Mammary epithelial cell (primary cell): ENCODE measurements at places on chromosomes 16 and 17. TPM values are rescaled to one million over a fixed set of nuclear protein-coding genes. Genes with fewer than 3 reads are reported as not detected.

SUMO2 gene
- total RNA-seq, result 159 and 279 TPM in 2 replicates

CPD gene
- total RNA-seq, result 136 TPM

LPO gene
- not detected in 2 replicates for total RNA-seq

G6PC1 gene
- not detected for total RNA-seq

KLHL10 gene
- total RNA-seq, result 0.67 TPM

NTN3 gene
- total RNA-seq, result under 0.01 TPM

STH gene
- not detected for total RNA-seq

CCT6B gene
- total RNA-seq, result 3.0 TPM

HIC1 gene
- total RNA-seq, result 0.67 TPM

BRIP1 gene
- 4.5 and 13.2 TPM in 2 replicates for total RNA-seq

CDK3 gene
- total RNA-seq, result 3.8 and 5.1 TPM in 2 replicates

RPL13 gene
- 2,450 TPM for total RNA-seq

NPIPB8 gene
- 0.50 TPM for total RNA-seq

PDILT gene
- not detected for total RNA-seq

DNA sequence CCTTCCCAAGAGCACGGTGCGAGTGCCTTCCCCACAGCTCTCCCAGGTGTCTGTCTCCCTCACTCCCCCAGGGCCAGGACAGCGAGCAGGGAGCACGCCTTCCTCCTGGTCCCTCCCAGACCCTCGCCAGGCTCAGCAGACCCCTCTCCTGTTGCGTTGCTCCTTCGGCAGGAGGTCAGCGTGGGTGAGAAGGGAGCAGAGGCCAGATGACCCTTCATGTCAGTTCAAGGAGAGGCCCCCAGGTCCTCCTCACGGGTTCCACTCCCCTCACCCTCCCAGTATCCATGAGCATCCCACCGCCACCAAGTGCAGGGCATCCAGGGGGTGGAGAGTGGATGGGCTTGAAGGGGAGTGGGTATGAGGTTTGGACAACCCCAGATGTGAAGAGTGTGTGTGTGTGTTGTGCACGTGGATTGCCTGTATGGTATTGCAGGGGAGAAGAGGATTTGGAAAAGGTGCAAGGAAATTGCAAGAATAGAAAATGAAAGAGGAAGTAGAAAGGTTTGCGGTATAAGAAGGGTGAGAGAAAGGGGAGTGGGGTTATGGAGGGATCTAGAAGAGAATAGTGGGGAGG lies 17.7 kb downstream of the SGCA start:
- no peak for DNase-seq

GRCh38 chr17:49842371-49842770 lies 5.5 kb downstream of the TAC4 start:
- DNase-seq, result no peak

DNA sequence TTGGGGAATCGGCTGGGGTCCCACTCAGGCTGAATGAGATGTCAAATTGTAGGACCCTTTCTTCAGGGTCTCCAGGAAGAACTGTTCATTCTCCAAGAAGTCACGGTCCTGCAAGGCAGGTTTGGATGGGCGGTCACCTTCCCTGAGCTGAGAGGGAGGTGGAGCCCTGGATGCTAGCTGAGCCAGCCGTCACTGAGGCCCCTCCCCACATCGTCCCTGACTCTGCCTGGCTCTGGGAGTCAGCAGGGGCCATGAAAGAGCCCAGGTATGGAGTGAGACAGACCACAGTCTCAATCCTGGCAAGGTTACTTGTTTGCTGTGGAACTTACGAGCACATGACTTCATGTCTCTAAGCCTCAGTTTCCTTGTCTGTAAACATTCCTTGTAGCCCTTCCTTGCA lies 6.0 kb upstream of the MRPL38 start:
- DNase-seq, result no peak

DNA sequence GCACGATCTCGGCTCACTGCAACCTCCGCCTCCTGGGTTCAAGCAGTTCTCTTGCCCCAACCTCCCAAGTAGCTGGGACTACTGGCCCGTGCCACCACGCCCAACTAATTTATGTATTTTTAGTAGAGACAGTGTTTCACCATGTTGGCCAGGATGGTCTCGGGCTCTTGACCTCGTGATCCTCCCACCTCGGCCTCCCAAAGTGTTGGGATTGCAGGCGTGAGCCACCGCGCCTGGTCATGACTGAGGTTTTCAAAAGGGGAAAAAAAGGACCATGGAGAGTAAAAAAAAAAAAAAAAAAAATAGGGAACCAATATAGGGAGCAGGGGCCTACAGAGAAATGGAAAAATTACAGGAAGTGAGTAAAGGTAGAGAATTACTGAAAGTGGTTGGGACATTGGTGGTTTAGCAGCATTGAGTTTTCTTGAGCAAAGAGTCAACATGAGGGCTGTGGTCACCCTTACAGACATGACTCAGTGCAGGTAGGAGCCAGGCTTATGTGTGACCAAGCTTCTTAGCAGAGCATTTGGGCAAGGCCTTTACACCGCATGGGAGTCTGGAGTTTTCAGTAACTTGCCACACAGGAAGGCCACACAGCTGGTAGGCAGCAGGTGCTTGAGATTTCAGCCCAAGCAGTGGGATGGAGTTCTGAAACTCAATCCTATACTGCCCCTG lies 447.3 kb downstream of the HS3ST3B1 start:
- DNase-seq, result peak; percentile 91

DNA sequence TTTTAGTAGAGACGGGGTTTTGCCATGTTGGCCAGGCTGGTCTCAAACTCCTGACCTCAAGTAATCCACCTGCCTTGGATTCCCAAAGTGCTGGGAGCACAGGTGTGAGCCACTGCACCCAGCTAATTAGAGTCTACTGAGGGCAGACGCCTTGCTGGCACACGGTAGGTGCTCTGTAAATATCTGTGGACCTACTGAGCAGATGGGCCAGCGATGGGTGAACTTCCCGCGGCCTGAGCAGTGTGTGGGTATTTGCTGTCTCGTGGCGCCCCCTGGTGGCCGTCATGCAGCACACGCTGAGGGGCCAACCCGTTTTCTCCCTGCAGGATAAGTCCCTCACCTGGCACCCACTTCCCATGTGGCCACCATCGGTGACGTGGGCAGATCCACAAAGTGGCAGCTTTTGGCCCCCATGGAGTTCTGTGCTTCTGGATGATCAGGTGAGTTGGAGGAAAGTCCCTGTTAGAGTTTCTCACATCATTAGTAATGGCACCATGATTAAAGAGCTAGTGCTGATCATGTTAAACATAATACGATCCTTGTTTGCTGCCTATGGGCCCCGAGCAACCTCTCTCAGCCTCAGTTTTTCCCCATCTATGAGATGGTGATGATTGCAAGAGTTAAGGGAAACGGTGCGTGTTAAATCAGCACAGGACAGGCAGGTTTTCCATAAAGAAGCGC lies 40.7 kb downstream of the ZDHHC7 start:
- peak; percentile 52 for DNase-seq

GRCh38 chr16:79177018-79177417 lies 423.5 kb downstream of the MAF start:
- DNase-seq, result no peak

DNA sequence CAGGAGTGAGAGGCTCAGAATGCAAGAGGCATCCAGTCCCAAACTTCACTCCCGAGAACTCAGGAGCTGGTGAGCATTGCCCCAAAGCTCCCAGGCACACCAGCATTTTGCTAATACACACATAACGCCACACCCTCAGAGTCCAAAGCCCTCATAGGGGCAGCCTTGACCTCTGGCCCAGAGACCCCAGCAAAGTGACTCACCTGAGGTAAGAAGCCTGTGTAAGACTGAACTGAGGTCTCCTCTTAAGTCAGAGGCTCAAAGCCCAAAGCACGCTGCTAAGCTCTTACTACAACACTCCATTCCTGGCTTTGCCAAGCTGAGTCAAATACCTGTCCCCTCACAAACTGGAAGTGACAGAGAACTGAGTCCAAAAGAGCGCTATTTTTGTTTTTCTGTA lies 16.4 kb downstream of the ST3GAL2 start:
- no peak for DNase-seq

GRCh38 chr17:75241143-75241430 lies 20.3 kb downstream of the GGA3 start:
- DNase-seq, result no peak

- no peak for DNase-seq
Measured at GRCh38 chr17:280216-280615, 72.4 kb downstream of the RPH3AL start.

- DNase-seq, result peak; percentile 23
Measured at GRCh38 chr17:28466521-28467048, 6.9 kb upstream of the SLC13A2 start.

- DNase-seq, result peak; percentile 47
Measured at GRCh38 chr16:69150146-69150865, 17.9 kb downstream of the UTP4 start.

DNA sequence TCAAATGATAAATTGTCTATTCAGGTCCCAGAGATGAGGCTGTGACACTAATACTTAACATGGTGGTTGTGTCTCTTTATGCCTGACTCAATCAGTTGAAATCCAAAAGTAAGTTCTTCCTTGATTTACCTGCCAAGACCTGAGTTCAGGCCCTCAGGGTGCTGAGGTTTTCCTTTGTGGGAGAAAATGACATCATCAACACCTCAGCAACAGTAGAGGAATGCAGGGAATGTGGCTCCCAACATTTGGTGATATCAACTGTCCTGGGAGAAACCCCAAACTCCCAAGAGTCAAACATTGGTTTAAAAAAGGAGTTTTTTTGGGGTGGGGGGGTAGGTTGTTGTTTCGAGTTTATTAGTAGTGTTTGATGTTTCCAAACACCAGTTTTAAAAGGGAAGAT lies 14.7 kb downstream of the RNF43 start:
- peak; percentile 91 for DNase-seq

DNA sequence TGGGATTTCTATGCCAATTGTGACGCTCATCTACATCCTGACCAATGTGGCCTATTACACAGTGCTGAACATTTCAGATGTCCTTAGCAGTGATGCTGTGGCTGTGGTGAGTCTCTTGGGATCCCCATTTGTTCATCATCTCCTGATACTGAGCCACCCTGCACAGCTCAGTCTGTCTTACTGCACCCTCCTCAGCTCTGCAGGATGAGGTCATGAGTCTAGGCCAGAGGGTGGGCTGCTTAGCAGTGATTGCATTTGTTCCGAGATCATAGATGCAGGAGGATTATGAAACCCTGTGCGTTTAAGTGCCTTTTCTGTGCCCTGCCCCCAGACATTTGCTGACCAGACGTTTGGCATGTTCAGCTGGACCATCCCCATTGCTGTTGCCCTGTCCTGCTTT lies 19.5 kb downstream of the SLC7A6OS start:
- no peak for DNase-seq

- peak; percentile 97 for DNase-seq
Measured at GRCh38 chr17:36524428-36524876, 10.2 kb downstream of the MYO19 start.

GRCh38 chr17:279776-280175 lies 72.8 kb downstream of the RPH3AL start:
- no peak for DNase-seq

GRCh38 chr17:36942631-36943125 lies 5.4 kb downstream of the LHX1 start:
- DNase-seq, result no peak

DNA sequence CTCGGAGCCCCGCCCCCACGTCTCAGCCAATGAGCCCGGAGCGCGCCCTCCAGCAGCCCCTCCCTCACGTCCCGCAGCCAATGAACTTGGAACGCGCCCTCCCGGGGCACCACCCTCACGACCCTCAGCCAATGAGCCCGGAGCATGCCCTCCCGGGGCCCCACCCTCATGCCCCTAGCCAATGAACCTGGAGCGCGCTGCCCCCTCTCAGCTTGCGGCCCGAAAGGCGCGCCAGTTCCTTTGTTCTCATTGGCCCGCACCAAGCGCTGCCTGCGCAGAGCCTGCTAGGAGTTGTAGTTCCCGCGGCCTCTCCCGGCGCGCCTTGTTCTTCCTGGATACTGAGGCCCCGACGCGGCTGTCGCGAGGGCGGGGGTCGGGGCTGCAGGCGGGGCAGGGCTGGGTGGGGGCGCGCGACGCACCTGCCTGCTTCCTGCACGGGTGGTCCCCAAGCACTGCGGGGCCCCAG lies at the start of gene LRRC45:
TSS of gene LRRC45 (plus strand) at position 325 of the 466 bp plus-strand sequence. CDS start 339 bp downstream, outside the sequence.
- DNase-seq, result peak; percentile 100

GRCh38 chr17:19370493-19370960 lies 7.8 kb upstream of the MAPK7 start:
- no peak for DNase-seq

DNA sequence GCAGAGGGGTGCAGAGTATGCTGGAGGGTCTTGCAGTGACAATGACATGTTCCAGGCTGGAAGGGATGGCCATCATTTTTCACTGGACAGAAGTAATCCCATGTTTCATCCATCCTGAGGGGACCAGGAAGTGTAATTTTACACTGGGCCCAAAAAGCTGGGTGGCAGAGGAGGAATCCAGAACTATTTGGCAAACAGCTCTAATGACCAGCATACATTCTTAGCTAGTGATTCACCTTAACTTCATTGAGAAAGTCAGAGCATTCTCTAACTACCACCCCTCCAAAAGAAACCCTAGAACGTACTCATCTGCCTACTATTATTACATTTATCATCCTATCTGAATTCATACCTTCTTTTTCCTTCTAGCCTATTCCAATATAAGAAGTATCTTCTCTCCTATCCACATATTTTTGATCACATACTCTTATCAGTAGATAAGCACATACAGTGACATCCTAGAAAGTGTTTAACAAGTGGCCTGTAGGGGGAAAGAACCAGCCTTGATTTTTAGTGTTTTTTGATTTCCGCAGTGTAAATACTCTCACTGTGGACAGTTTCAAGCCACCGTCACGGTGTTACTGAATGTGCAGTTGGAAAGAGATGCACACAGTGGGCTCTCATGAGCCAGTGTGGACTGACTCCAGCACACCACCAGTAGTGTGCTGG lies 118.1 kb downstream of the FTO start:
- peak; percentile 61 for DNase-seq

DNA sequence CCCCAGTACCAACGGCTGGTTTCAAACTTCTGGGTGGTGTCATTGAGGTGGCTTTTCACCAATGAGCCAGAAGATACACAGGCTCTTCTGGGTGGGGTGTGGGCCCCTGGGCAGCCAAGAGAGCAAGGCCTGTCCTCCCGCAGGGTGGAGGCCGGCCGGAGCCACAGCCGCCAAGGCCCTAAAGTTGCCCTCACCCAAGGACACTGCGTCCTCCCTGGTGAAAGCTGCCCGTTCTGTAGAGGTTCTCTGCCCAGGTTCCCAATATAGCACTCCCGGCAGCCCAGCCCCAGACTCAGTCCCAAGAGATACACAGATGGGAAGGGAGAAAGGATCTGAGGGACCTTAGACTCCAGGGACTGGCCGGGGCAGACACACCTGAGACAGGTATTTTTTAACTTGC lies 10.7 kb upstream of the CACNG1 start:
- DNase-seq, result no peak

DNA sequence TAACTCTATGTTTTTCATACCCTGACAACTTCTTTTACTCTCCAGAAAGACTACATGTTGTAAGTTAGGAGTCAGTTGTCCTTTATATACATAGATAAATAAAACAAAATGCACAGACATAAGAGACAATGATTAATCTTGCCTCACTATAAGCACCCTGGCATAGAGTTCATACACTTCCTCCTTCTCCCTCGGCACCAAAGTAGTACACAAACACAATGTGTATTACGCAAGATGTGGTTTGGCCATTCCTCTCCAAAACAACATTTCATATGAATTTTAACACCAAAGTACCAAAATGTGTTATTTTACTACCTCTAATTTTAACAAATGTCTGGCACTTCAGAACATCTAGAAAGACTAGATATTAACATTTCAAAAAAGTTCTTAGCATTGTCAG lies 17.2 kb upstream of the SLFN11 start:
- no peak for DNase-seq

DNA sequence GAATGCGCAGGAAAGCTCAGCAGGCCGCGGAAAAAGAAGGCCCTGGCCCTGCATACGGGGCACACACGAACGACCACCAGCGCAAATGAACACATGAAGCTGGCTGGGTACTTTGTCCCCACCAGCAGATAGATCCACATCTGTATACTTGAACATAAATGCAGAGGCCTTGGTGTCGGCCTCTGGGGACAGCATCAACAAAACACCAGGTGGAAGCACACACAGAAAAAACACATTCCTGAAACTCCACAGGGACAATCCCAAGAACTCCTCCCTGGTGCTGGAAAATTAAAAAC lies 606 bp upstream of the ZBTB4 start:
- DNase-seq, result no peak
